Inflammatory macrophage treated with lipopolysaccharide for 4 hours (primary cell): ENCODE measurements at places on chromosomes 5 and 9.

DNA sequence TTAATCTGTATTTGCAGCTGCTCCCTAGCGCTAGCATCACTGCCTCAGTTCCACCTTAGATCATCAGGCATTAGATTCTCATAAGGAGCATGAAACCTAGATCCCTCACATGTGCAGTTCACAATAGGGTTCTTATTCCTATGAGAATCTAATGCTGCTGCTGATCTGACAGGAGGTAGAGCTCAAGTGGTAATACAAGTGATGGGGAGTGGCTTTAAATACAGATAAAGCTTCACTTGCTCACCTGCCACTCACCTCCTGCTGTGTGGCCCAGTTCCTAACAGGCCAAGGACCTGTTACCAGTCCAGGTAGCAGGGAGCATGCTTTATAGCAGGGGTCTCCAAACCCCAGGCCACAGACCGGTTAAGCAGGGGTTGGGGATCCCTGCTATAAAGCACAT is 22.6 kb upstream of the RNF20 start:
- DNase-seq, result no peak

- no peak for DNase-seq
Observed at GRCh38 chr5:14397717-14398116, 183.9 kb upstream of the OTULINL start.

DNA sequence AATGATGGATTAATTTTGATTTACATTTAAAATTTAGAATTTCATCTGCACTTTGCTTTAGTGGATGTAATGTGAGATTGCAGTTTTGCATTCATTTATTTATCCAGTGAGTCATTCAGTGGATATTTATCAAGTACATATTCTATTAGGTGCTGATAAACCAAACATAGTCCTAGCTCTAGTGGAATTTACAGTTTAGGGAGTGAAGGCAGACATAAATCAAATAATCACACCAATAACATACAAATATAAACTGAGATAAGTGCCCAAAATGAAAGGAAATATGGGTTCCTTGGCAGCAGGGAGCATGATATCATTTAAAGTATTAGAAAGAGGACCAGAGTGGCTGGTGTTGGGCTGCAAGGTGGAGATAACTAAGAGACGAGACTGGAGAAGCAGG is 14.7 kb upstream of the NIPBL start:
- DNase-seq, result no peak

- no peak for DNase-seq
Observed at GRCh38 chr9:91784673-91785446, 165.2 kb downstream of the ROR2 start.

- DNase-seq, result no peak
Observed at GRCh38 chr9:99265691-99266090, 43.6 kb downstream of the SEC61B start.
